Immature natural killer cell (primary cell): ENCODE measurements at places on chromosomes 1 and 21. TPM values are rescaled to one million over a fixed set of nuclear protein-coding genes. Genes with fewer than 3 reads are reported as not detected.

GPR37L1 gene
- 0.16 TPM for polyA plus RNA-seq

- DNase-seq: no peak
Observed at GRCh38 chr1:169078163-169078883, 28.2 kb upstream of the ATP1B1 start.

- DNase-seq: no peak
Observed at GRCh38 chr1:157269656-157270375, 131.6 kb upstream of the ETV3 start.

GRCh38 chr1:156342166-156342955 lies 4.0 kb downstream of the TSACC start:
- DNase-seq: no peak

KRTAP12-2 gene
- polyA plus RNA-seq: not detected

GRCh38 chr1:116448785-116449385 lies 75.8 kb downstream of the ATP1A1 start:
- no peak for DNase-seq

DNA sequence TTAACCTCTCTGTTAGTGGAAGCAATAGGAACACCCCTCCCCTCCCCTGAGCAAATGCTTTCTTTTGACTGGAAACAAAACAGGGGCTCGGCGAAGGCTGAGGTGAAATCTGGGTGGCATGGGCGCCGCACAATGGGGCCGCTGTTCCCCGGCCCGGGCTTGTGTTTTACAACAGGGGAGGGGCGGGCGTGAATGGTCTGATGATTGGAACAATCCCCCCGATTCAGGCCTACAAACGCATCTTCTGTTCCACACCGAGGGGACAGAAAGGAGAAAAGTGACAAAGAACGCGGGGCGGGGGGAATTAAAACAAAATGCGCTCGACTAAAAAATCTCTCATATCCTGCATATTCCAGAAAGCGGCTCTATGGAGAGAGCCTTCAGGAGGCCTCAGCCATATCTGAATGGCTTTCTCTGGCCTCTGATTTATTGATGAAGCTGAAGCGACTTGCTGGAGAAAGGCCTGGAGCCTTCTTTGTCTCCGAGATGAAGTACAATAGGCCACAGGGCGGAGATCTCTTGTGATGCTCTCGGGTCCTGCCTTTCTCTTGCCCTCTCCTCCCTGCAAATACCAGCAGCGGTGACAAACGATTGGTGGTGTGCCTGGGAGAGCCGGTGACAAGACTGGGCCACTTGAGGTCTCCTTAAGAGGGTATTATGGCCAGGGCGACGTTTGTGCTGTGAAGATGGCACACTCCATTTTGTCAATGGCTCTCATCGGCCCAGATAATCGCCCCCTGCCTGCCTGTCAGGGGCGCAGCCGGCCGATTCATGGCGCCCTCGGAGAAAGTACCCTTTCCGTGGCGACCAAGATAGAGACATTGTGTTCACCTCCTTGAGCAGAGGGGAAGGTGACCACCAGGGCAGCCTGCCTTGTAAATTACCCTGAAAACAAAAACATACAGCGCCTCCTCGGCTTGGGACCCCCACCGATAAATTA lies 47.1 kb upstream of the OLIG2 start:
- DNase-seq: no peak

SERPINC1 gene
- not detected for polyA plus RNA-seq

DNA sequence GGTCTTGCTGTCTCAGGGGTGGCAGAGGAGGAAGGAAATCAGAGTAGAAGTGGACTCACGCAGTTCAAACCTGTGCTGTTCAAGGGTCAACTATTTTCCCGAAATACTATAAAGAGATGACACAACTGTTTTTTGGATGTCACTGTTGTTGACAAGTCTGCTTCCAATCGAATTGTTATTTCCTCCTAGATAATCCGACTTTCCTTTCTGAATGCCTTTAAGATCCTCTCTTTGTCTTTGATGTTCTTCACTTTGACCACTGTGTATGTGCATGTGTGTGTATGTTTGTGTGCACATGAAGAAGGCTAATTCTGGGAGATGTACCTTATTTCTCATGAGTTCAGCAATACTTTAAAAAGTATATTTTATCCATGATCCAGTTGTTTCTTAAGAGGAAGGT lies 21.6 kb downstream of the PADI4 start:
- DNase-seq: no peak

GRCh38 chr1:210978316-210978973 lies 155.5 kb downstream of the KCNH1 start:
- DNase-seq: no peak

WNT2B gene
- polyA plus RNA-seq: not detected

LRRC7 gene
- polyA plus RNA-seq: not detected

DNA sequence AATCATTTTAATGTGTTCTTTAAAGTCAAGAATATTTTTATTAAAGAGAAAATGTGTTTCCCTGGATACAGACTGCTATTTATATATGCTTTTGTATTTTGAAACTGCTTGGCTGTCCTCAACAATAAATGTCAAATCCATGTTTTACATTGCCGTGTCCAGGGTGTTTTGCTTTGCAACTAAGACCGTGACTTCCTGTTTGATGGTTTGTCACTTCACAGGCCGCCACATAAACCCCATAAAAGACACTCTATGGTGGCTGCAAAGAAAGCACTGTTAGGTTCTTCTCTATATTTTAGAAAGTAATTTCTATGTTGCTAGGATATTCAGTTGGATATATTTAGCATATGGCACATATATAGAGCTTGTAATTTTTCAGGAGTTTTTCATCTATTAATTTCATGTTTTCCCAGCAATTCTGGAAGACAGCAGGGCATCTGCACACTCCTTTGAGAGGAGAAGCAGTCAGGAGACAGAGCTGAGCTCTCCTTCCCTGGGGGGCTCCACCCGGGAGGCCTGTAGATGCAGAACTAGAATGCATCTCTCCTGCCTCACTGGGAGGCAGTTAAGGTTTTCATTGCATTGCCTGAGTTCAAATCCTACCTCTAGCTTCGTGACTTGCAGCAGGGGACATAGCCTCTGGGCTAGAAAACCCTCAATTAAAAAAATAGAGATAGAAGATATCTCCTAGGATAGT lies 33.1 kb downstream of the PRDM2 start:
- peak; percentile 57 for DNase-seq

RORC gene
- polyA plus RNA-seq: 0.40 TPM

TESK2 gene
- 1.8 TPM for polyA plus RNA-seq

SCAMP3 gene
- polyA plus RNA-seq: 140 TPM

DNA sequence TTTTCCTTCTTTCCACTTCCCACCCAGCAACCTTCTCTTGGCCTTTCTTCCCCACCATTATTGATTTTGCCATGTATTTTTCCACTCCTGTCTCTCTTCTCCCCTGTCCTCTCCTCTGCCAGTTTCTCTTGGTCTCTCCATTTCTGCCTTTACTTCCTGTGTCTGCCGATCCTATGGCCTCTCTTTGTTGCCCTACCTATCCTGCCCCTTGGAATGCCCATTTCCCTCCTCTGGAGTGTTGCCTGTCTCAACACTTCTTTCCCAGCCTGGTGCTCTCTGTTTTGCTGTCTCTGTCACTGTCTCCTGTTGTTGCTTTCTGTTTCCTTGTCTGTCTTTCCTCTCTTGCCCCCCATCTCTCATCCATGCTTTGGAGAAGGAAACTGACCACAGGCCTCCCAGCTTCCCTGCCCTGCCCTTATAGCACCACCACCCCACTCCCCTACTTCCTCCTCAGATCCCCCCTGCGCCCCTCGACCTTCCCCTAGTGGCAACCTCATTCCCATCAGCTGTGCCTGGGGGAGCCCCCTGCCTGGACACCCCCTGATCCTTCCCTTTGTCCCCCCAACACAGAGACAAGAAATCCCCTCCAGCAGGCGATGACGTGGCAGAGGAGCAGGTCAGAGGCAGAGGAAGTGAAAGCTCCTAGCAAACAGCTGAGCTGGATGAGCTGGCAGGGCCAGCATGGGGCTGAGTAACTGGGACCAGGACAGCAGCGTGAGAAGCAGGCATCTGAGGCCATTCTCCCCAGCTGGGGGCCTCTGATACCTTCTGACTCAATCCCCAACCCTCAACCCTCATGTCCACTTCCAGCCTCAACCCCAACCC lies 6.6 kb upstream of the ETV3L start:
- no peak for DNase-seq

OR6K3 gene
- not detected for polyA plus RNA-seq

MAP3K7CL gene
- polyA plus RNA-seq: 18.8 TPM

TUT4 gene
- polyA plus RNA-seq: 23.0 TPM

DNA sequence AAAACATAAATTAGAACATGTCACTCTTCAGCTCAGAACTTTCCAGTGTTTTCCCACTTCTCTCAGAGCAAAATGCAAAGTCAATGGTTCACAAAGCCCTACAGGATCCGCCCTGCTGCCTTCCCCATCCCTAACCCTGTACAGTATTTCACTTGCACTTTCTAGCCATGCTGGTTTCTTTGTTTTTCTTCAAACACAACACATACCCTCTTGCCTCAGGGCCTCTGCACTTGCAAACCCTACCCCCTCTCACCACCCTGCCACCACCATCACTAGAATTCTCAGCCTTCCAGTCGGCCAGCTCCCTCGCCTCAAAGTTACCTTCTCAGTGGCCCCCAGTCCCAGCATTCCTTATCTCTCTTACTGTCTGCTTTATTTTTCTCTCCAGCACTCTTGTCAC lies 17.6 kb downstream of the TEX35 start:
- DNase-seq: no peak

DNA sequence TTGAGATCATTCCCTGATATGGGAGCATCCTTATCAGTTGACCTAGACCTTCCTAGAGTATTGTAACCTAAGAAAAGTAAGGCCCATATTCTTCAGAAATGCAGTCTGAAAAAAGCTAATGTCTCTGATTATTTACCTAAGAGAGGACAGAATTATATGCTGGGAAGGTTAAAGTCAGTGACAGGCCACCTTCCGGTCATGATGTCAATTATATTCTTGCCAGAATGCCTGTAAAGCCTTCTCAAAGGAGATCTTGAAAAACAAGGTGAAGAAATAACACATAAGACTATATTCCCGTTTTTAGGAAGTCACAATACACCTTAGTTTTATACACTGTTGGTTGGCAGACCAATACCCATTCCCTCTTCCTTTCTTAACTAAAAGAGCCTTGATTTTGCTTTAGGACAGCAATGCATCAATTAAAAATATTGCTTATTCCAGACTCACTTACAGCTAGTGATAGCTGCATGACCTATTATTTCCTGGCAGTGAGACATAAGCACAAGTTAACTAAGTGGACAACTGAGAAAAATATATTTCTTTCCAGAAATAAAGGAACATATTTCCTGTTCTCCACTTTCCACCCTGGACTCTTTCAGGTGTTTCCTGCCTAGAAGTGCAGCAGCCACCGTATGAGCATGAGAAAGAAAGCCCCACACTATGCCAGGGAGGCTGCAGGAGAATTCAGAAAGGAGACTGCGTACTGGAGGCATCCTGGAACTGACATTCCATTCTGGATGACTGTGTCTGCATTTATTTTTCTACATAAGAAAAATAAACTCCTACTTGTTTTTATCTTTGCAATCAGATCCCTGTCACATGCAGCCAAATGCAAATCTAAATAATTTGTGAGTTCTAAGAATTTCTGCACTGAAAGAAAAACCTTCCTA lies 332.9 kb upstream of the PTBP2 start:
- no peak for DNase-seq

- DNase-seq: no peak
Observed at GRCh38 chr1:107342316-107342715, 201.5 kb downstream of the NTNG1 start.

DNA sequence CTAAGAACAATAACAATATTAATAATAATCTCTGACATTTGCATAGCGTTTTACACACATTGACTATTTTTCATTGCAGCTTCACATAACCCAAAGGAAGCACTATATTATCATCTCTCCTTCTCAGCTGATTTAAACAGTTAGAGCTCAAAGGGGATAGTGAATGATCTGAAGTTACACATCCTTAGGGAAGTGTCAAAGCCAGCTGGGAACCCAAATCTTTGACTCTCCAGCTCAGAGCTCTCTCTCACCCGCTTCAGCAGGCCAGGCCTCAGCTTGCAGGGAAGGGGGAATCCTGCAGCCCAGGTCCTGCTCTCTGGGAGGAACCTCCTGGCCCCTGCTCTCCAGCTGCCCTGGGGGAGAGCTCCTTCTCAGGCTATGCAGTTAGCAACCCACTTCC lies 26.3 kb downstream of the PLEKHA6 start:
- no peak for DNase-seq

DNA sequence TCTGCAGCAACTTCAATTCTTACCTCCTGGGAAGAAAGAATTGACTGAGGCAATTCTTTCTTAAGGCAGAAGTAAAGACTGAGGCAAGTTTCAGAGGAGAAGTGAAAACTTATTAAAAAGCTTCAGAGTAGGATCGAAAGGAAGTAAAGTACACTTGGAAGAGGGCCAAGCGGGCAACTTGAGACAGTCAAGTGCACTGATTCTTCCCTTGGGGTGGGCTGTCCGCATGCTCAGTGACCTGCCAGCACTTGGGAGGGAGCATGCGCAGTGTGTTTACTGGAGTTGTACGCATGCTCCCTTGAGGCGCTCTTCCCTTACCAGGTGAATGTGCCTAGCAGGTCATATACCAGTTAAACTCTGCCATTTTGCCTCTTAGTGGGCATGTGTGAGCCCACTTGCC lies 55.3 kb upstream of the NBPF3 start:
- no peak for DNase-seq

GRCh38 chr1:36482724-36483388 lies at the start of gene CSF3R:
Gene CSF3R (minus strand): TSS chr1:36482913. CDS start chr1:36479496, 3,417 bp downstream.
- no peak for DNase-seq

DNAI4 gene
- not detected for polyA plus RNA-seq

- no peak for DNase-seq
Observed at GRCh38 chr1:209667708-209668107, 7.5 kb upstream of the G0S2 start.

CROCC gene
- polyA plus RNA-seq: 6.5 TPM

- peak; percentile 80 for DNase-seq
Observed at GRCh38 chr1:145690587-145691558, 16.3 kb downstream of the PDZK1 start.

DNA sequence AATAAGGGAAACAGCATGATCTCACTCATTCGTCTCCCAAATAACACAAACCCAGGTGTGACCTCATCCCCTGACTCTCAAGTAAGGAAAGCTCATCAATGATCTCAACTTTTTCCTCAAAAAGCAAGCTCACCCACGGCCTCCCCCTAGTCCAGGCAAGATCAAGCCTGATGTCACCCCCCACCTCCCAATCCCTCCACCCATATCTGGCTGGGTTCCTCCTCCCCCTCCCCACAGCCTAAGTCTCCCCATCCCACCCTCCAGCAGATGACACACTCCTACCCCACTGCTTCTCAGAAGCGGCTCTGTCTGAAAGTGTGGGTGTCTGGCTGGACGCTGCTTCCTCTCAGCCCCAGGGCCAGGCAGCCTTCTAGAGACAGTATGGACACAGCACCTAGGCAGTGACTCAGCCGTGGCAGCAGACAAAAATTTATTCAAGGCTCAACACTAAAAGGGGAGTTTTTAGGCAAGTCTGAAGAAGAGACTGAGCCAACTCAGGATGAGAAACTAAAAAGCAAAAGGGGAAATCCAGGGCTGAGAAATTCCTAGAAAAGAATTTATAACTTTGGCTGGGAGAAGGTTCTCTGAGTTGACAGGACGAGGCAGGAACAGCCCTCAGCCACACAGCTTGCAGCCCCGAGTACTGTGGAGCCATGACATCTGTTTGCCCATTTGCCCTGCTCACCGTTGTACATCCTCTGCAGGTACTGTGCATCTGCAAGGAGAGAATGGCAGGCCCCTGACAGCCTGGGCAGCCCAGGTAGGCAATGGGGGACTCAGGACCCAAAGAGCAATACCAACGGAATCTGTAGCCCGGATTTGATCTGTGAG lies 81.6 kb upstream of the LRRC8D start:
- DNase-seq: no peak

GRCh38 chr21:44737706-44738354 lies 26.5 kb upstream of the TSPEAR start:
- no peak for DNase-seq
